HT1080 (cell line): ENCODE measurements at places on chromosomes 7 and 10. TPM values are rescaled to one million over a fixed set of nuclear protein-coding genes. Genes with fewer than 3 reads are reported as not detected.

DNA sequence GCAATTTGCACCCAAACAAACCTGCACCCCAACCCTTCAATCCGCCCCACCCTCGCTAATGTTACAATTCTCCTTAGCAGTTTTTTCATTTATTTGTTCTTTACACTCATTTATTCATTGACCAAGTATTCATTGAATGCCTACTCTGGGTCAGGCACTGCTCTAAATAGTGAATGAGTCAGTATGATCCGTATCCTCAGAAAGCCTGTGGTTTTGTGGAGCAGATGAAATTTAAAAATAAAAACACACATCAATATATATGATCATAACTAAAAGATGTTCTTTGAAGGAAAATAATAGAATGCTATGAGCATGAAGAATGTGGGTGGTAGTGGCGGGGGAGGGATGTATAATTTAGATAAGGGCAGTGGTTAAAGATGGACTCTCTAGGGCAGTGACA lies 13.3 kb downstream of the IFIT5 start:
- DNase-seq: peak; percentile 76

- DNase-seq: no peak
These were observed 142.0 kb downstream of the DOCK1 start for GRCh38 chr10:127046975-127047877.

Gene PHKG1
- 0.10 and 0.58 TPM in 2 replicates for total RNA-seq

Gene NACAD
- 0.03 and 0.08 TPM in 2 replicates for total RNA-seq

Gene ARHGEF35
- 0.11 TPM in 1 of 2 replicates, not detected in the other for total RNA-seq

DNA sequence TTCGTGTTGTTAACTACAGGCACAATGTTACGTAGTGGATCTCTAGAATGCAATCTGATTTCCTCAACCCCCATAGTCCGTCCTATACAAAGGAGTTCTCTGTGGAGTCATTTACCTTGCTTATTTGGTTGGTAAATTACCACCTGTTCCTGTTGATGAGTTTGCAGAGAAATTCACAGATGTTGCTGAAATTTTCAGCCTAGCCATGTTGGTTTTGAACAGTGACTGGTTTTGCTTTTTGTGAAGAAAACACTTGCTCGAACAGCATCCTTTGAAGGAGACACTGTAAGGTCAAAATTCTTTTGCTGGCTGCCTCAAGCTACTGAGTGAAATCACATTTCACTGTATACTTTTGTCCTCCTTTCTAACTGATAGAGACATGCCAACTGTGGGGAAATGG lies 15.4 kb upstream of the PRKCQ start:
- DNase-seq: no peak
